Heart right ventricle (tissue), 16 donors: ENCODE measurements at places on chromosomes 12 and 14.

DNA sequence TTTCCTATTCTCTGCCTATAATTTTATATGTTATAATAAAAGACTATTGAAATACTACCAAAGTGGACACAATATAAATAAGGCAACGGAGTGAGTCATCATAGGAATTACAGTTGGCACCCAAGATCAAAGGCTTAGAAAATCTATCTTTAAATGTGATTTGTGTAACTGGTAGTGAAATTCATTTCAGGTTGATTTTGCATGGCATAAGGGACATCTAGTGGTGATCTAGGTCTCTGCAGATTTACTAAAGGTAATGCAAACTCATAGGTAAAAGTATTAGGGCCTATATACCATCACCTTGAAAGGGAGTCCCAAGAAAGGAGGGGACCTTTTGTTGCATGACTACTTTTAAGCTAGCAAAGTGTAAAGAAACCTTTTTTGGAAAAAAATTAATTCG is 527.2 kb downstream of the NRXN3 start:
- no peak for DNase-seq

GRCh38 chr12:130086248-130086647 is 76.0 kb upstream of the FZD10 start:
- no peak for DNase-seq

DNA sequence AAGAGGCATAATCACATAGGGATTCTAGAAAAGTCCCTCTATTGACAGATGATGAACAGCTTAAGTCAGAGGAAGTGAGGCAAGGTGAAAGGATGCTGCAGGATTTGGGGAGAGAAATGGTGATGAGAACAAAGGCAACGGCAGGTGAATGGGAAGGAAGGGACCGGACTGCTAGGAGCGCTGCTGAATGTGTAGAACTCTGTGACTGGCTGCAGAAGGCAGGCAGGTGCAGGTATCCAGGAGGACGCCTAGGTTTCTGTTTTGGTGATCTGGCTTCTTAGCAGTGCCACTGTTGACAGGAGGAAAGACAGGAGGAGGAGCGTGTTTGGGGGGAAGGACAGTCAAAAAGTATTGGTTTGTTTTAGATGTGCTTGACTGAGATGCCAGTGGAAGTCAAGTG is 58.4 kb upstream of the TTC7B start:
- DNase-seq: no peak

GRCh38 chr12:90299121-90299520 is 590.5 kb upstream of the ATP2B1 start:
- DNase-seq: no peak

GRCh38 chr12:80749456-80749855 is 32.7 kb downstream of the MYF5 start:
- no peak for DNase-seq

DNA sequence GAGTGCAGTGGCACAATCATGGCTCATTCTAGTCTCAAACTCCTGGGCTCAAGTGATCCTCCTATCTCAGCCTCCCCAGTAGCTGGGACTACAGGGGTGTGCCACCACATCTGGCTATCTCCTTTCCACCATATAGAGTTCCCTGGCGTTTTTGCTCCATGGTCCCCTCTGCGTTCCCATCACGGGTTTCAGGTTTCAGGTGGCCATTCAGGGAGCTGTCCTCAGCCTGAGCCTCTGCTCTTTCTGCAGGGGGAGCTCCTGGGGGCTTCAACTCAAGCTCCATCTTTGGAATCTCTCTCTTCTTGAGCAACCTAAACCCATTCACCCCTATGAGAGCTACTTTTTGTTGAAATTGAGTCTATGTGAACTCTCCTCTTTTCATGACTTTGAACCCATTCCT is 11.6 kb downstream of the SMIM41 start:
- DNase-seq: no peak

DNA sequence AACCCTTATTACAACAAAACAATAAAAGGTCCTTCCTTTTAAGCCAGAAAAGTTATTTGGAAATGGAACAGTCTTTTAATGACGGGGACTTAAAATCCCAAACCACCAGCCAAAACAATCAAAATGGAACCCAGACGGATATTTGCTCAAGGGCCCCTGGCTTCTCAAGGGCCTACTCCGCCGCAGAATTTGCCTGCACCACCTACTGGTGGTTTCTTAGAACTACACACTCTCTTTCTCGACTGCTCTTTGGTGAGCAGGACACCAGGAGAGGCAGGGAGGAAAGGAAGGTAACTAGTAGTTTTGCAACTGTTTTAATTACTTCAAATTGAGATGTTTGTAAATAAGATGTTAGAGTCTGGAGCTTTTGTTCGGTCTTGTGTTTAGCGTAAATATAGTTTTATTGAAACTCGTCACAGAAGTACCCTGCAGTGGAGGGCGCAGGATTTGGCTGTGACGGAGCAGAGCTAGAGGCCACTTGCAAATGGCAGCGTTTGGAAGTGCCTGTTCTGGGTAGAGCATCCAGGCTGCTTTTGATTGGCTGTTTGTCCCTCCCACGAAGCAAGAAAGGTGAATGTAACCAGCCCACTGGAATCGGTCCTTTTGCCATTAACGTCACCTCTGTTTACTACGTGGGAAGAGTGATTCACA is 238.5 kb downstream of the CACNA1C start:
- DNase-seq: no peak

DNA sequence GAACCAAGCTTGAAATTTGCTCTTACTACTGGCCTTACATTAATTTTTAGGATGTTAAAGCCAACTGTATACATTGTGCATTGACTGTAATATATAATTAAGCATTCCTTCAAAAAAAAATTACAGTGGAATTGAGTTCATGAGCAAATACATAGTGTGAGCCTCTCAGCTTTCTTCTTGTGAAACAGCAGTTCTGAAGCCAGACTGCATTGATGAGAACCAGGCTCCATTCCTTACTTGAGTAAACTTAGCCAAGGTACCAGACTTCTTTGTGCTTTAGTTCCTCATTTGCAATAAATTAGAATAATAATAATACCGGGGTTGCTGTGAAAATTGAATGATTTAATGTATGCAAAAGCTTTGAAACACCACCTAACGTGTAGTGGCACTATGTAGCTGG is 169.5 kb downstream of the ANO4 start:
- DNase-seq: no peak

GRCh38 chr14:33317675-33318074 is 379.0 kb downstream of the NPAS3 start:
- no peak for DNase-seq

DNA sequence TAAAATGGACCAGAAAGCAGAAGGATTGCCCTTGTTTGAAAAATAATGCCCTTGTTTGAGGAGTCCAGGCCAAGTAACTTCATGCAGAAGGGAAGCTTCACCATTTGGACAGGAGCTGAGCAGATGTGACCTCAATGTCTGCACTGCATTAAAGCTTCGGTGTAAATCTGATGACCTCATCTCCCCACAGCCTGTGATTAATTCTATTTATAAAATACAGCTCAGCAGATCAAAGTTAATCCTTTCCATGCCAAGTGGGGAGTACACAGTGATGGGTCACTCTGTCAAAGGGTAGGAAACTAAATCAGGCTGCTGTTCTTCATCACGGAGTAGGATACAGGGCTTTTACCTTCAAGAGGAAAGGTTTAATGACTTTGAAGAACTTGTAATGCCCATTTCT is 533.7 kb downstream of the RPS29 start:
- no peak for DNase-seq
